NCI-H510A (cell line): ENCODE measurements at places on chromosomes 5 and 9.
A peak's percentile ranks its signal among the peaks of the same experiment; 100 is the strongest.

- no peak for DNase-seq
These were observed 76.5 kb downstream of the SH3PXD2B start for GRCh38 chr5:172377856-172378255.

DNA sequence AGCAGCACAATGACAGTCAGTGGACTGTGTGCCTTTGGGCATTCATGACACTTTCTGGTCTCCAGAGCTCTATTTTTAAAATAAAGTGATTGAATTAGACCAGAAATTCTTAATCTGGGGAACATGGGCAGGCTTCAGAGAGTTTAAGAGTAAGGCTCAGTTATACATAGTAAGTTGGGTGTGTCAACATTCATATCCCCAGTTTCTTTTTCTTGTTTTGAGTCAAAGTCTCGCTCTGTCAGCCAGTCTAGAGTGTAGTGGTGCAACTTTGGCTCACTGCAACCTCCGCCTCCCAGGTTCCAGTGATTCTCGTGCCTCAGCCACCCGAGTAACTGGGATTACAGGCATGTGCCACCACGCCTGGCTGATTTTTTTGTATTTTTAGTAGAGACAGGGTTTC lies 13.7 kb upstream of the KIF4B start:
- no peak for DNase-seq

DNA sequence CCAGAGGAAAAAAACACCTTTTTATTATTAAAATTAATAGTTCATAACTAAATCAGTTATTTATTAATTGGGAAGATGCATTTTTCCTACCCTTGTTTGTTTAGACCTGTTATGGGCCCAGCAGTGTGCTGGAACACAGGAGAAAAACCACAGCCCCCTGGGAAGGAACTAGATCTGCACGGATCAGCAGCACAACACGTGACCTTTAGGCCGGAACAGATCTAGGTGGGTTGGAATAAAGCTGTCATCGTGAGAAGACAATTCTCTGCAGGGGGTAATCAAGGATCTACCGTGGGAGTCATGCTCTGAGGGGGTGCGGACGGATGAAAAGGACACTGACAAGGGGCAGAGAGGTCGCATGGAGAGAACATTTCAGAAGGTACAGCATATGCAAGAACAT lies 95.8 kb upstream of the SPATA31C2 start:
- no peak for DNase-seq

DNA sequence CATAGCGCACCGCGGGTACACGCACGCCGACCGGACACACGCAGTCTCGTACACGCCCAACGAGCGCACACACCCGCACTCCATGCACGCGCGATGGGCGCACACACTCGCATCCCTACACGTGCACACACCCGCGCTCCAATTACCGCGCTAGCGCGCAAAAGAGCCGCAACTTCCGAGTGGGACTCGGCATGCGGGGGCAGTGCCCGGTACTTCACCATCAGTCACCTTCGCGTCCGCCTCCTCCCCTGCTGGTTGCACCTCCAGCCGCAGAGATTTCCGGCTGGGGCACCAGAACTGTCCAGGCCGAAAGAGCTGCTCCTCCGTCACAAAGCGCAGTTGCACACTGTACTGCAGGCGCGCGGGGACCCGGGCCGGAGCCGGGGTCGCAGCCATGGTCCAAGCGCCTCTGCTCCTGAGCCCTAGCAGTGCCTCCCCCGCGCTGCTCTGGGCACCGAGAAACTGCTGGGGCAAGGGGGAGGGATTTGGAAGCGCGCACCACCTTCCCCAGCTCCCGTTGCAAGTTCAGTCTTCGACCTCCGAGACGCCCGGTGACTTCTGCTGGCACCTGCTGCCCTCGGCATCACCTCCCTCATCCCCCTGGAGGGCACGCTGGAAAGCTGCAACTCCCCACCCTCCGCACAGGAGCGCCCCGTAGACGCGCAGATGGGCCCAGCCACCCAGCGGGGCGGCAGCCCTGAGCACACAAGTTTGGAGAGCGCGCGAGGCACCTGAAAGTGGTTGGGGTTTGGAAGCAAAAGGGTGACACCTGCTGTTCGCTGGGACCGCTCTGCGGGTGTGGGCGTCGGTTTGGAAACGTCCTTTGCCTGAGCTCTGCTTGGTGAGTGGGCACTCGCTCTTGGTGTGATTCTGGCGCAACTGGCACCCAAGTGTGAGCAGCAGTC lies 337.4 kb upstream of the PUM3 start:
- DNase-seq: peak; percentile 32

GRCh38 chr9:78783743-78784142 lies 486.8 kb downstream of the PSAT1 start:
- DNase-seq: no peak

DNA sequence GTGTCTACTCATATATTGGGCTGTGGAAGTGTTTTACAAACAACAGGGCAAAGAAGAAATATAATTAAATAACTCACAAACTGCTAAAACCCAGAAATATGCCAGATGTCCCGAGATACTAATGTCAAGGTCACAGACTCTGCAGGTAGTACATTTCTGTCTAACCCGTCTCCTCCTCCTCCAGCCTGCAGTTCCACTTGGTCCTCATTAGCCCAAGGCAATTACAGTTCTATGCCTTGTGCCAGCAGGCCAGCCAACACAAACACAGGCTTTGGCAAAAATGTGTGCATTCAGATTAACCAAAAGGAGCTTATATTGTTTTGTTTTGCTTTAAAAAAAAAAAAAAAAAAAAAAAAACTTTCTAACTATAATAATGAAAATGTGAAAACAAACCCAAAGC lies 148.8 kb downstream of the MYO10 start:
- DNase-seq: no peak

DNA sequence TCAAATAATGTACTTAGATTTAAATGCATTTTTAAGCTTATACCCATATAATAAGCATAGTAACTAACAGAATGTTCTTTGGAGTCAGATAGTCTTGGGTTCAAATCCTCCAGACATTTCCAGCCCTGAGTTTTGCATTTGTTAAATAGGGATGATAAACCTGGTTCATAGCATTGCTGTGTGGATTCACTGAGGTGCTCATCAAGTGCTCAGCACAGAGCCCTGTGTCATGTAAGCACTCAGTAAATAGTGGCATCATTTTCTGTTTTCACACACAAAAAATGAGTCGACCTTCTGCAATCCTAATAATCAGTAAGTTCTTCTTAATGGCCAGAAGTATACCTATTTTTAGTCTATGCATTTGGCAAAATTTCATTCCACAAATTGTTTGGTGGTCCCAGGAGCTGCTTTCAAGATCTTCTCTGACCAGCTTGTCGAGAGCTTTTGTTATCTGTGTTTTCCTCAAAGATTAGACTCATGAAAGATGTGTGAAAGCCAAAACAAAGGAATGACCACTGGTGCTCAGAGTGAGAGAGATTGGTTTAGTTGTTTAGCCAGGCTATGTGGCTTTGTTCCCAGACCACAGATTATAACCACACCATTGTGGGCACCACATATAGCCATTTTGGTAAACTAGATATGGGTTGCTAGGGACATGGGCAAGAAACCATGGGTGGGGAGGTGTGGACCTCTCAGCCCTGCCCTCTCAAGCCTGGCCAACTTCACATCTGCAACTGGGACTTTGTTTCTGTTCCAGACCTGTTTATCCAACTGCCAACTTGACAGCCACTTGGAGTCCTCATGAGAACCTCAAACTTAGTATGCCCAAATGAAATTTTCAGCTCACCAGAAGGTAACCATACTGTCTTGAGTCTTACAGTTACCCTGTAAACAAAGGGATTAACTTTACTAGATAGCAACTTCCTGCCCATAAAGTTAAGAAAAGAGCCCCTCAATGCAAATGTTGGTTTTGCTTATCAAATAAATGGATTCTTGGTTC lies 45.0 kb downstream of the DOCK8 start:
- no peak for DNase-seq

DNA sequence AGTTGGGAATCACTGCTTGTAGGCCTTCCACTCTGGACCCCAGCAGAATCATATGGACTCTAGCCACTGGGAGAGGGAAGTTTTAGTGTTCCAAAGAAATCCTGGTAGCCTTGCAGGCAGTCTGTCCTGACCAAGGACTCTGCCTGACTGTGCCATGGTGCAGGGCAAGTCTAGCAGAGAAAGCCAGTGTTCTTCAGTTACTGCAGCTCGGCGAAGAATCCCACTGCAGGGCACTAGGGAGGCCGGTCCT lies 20.3 kb upstream of the MATR3 start:
- no peak for DNase-seq

GRCh38 chr5:1875281-1875842 lies 7.4 kb downstream of the IRX4 start:
- DNase-seq: no peak

GRCh38 chr5:120624021-120624563 lies 160.0 kb downstream of the PRR16 start:
- no peak for DNase-seq

DNA sequence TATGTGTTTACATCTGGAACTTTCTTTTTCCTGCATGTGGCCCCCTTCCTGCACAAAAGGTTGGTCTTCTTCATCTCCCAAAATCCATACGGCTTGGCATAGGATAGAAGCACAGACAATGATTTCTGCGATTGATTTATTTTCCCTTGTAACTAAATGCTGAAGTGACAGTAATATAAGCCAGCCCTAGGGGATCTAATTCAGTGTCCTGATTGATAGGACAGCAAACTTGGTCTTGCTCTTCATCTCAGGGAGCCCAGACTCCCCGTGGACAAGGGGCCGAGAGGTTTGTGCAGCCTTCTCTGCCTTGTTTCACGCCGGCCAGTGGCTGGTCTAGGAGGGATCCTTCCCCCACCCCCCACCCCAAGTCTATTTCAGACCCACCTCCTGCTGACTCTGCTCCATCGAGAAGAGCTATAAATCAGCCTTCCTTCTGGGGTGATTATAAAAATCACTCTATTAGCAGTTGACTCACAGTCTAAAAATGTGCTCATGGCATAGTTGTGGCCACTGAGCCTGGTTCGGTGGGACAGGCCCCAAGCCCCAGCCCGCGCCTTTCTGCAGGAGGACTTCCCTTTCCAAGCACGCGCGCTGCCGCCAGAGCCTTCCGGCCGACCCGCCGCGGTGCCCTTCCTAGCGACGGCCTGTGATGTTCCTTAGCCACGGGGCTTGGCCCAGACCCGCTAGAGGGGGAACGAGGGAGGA lies 89.8 kb upstream of the COL5A1 start:
- no peak for DNase-seq

DNA sequence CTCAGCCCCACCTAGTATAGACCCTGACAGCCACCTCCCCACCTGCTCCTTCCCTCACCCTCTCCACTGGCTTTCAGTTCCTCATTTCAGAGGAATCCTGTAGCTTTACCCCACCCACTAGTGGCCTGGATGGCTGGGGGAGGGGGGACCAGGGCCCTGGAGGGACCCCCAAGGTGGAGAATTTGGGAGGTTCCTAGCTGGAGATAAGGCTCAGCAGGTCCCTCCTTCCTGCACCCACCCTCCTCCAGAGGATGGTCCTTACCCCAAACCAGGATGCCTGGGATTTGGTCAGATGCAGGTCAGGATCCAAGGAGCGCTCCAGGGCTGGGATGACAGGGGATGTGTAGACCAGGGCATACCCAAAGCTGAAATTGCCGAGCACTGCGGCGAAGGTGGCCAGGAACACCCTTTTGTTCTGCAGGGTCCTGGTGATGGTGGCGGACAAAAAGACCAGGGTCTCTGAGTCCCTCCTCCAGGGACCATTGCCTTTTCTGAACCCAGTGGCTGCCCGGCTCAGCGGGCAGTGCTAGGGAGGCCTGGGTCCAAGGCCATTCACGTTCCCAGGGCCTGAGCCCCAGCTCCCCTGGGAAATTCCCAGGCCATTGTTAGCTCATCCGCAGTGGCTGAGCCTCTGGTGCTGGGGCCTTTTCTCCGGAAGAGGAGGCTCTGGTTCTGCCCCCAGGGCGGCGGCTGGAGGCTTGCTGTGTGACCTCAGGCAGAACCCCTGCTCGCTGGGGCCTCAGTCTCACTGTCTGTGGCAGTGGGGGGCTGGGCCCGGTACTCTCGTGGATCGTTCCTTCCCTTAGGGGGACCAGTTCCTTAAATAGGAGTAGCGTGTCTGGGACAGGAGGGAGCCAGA lies 678 bp downstream of the SLC2A6 start:
- DNase-seq: no peak

- no peak for DNase-seq
These were observed 10.4 kb upstream of the SLC36A2 start for GRCh38 chr5:151357792-151358191.

- DNase-seq: no peak
These were observed 58.2 kb downstream of the CAMSAP1 start for GRCh38 chr9:135849181-135849580.

DNA sequence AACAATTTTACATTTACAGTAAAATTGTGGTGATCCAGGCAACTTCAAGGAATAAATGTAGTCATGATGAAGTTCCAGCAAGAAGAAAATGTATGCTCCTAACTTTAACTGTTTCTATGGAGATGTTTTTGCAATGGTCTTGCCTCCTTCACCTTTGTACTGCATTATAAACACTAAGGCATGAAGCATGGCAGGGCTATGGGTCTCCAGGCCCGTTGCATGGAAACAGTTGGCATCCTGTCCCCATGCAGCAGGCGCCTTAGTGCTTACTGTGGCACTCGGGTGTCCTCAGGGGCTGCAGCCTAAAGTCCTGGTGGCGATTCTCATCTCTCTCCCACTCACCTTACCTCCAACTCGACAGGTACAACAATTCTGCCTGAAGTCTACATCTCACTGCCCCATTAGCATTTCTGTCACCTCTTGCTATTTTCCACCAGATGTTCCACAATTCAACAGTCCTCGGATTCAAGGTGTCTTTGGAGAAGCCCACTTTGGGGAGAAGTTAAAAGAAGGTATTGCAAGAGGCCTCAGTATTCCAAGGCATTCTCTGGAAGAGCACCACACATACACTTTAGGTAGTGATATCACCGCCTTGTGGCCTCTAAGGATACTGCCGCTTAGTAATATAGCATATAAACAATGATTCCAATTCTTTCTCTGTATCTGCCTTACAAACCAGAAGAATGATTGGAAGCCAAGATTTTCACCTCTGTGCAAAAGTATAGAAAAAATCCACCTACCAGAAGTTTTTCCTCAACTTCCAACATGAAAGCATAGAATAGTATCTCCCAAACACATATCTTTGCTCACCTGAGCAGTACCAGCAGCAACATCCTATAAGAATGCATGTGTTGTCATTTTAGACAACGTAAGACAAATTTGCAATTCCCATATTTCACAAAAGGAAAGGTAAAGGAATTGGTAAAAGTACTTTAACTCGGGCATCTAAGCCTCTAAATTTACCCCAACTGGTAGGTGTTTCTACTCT lies 5.1 kb downstream of the LIFR start:
- peak; percentile 27 for DNase-seq

- no peak for DNase-seq
These were observed 1054.9 kb downstream of the PTPRD start for GRCh38 chr9:9557804-9558334.

DNA sequence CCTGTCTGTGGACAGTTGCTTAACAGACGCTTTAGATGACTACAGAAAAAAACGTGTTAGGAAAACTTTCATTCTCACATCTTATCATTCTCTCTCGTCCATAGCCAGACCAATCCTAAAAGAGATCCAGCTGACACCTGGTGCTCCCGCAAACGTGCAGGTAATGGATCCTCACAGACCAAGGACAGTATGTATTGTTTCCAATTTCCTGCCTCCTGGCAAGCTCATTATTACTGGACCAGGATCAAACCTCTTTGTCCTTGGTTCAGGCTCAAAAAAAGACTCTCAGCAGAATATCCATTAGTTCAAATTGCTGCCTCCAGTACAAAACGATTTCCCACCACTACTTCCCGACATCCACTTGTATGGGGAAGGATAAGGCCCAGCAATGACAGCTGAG lies 62.4 kb downstream of the SERINC5 start:
- DNase-seq: no peak

GRCh38 chr5:90956511-90957097 lies 398.0 kb downstream of the ADGRV1 start:
- no peak for DNase-seq

GRCh38 chr5:162484986-162485385 lies 417.4 kb downstream of the GABRG2 start:
- no peak for DNase-seq
